ENCODE measurements at places on chromosomes 5 and 9.

GRCh38 chr5:140391312-140391711 is 10.3 kb upstream of the ANKHD1 start:
- DNase-seq: no peak

GRCh38 chr9:130027533-130028365 is 15.2 kb downstream of the FNBP1 start:
- DNase-seq: no peak

- DNase-seq: no peak
Observed at GRCh38 chr9:83935276-83935935, 14.2 kb upstream of the KIF27 start.

- DNase-seq: no peak
Observed at GRCh38 chr5:9497347-9497746, 48.5 kb downstream of the SEMA5A start.

- DNase-seq: no peak
Observed at GRCh38 chr5:2261004-2261703, 378.4 kb upstream of the IRX4 start.
